Stimulated activated CD4-positive, alpha-beta T cell treated with anti-CD3 and anti-CD28 coated beads, Interleukin-15, amount 100 ng/mL, for 1 hour (primary cell): ENCODE measurements at places on chromosomes 6 and 20.

DNA sequence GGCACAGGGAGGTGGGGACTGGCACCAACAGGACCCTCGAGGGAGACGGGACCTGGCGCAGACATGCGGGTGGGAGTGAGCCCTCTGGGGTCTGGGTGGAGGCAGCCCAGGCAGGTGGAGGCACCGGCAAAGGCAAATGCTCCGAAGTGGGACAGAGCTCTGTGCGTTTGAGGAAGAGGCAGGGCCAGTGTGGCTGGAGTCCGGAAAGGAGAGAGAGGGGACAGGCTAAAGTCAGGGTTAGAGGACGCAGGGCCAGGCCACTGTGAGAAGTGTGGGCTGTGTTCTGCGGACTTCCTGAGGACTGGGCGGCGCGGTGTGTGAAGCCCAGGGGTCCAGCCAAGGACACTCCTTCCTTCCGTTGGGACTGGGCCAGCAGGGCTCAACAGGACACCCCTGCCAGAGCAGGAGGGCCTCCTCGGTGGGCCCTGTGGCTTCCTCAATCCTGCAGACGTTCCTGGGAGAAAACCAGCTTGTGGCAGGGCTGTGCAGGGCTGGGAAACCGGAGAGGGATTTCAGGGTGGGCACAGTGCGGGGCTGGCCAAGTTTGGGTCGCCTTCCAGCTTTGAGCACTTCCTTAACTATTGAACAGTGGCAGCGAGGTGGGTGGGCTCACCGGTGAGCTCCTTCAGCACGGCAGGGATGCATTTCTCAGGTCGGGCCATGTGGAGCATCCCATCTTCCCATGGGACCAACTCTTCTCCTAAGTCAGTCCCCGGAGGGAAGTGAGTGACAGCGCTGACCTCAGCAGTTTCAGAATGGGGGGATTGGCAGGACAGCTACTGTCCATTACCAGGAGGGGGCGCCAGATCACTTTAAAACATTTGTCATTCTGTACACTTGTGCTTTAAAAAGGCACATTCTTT lies 22.5 kb downstream of the MOCS3 start:
- DNase-seq = peak; percentile 21

DNA sequence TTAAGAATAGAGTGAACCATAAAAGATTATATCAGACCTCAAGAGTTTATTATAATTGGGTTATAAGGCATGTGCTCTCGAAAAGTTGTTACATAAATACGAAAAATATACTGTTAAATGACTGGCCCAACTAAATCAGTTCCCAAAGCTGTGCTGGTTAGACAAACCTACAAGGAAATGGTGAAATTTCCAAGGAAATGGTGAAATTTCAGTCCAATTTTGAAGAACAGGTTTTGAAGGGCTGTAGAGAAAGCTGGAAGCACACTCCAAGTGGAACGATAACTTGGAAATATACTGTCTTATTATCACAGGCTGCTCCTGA lies 400 bp upstream of the TRMT11 start:
- no peak for DNase-seq

DNA sequence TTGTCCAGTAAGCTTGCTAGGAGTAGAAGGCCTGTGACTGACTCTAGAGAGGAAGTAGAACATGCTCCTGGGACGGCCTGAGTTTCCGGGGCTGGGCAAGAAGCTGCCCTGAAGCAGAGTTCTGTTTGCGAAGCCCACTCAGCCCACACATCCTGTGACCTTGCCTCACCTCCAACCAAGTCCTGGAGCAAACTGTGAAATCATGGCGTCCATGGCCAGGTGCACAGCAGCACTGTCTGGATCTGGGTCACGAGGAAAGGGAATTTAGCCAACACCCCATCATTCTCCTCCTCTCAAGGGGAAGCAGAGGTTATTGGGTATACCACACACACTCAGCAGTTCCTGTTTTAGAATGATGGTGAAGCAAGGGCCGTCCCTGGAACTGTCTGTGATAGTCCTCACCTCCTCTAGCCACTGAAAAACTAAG lies 87.5 kb downstream of the CRYBG1 start:
- no peak for DNase-seq

- no peak for DNase-seq
Observed at GRCh38 chr6:9890893-9891292, 524.0 kb downstream of the TFAP2A start.

DNA sequence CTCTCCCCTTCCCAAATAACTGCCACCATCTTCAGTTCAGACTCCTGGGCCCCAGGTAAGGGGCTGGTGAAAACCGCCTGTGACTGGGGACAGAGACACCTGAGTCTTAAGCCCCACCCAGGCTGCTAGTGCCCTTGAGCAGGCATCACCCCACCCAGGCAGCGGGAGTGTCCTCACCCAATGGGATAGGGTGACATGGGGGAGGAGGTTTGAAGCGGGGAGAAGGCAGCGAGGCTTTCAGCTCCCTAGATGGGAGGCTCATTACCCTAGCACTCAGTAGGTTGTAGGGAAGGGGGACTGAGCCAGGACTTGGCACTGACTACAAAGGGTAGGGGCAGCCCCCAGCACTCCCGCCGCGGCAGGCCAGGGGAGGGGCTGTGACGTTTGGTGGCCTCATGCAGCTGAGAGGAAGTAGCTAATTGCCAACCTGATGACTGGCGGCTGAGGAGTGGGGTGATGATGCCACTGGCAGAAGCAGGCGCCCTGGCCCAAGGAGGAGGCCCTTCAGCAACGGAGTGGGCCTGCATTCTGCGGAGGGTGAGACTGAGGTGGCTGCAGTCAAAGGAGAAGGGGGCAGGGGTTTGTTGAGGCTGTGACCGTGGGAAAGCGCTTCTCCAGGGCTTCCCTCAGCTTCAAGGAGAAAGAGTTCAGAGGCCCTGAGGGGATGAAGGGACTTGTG lies 126.9 kb downstream of the MRPL14 start:
- no peak for DNase-seq
